ENCODE measurements at places on chromosomes 1 and 21.

- DNase-seq: no peak
Observed at GRCh38 chr1:50637460-50637859, 214.2 kb upstream of the DMRTA2 start.

GRCh38 chr1:7769673-7770412 is 1.3 kb upstream of the VAMP3 start:
- no peak for DNase-seq

DNA sequence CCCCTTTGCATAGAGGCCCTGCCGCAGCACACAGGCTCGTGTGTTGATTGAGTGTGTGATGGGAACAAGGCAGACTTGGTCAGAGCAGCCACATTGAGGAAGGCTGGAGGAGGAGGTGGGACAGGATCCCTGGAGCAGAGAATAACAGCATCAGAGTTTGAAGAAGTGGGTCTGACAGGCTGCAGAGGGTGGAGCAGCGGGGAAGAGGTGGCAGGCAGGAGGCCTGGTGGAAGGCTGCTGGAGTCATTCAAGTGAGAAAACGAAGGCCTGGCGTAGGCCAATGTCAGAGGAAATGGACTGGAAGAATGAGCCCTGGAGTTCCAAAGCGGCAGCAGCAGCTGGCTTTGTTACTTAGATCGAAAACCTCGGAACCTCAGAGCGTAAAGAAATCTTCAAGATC is 115.0 kb upstream of the GRIK3 start:
- no peak for DNase-seq

GRCh38 chr1:28110555-28110954 is 22.1 kb upstream of the EYA3 start:
- DNase-seq: no peak

GRCh38 chr1:97796711-97797110 is 124.1 kb downstream of the DPYD start:
- DNase-seq: no peak

GRCh38 chr1:199020051-199020450 is 381.2 kb downstream of the PTPRC start:
- DNase-seq: no peak

Measured in AG08395 (cell line).